ENCODE measurements at places on chromosomes 2 and 18.

GRCh38 chr2:201255408-201256033 is 4.8 kb upstream of the CASP8 start:
- DNase-seq: no peak

GRCh38 chr18:62325806-62326645 is 916 bp downstream of the TNFRSF11A start:
- DNase-seq: no peak

- no peak for DNase-seq
These were observed 14.4 kb downstream of the CFAP65 start for GRCh38 chr2:219026946-219027345.

DNA sequence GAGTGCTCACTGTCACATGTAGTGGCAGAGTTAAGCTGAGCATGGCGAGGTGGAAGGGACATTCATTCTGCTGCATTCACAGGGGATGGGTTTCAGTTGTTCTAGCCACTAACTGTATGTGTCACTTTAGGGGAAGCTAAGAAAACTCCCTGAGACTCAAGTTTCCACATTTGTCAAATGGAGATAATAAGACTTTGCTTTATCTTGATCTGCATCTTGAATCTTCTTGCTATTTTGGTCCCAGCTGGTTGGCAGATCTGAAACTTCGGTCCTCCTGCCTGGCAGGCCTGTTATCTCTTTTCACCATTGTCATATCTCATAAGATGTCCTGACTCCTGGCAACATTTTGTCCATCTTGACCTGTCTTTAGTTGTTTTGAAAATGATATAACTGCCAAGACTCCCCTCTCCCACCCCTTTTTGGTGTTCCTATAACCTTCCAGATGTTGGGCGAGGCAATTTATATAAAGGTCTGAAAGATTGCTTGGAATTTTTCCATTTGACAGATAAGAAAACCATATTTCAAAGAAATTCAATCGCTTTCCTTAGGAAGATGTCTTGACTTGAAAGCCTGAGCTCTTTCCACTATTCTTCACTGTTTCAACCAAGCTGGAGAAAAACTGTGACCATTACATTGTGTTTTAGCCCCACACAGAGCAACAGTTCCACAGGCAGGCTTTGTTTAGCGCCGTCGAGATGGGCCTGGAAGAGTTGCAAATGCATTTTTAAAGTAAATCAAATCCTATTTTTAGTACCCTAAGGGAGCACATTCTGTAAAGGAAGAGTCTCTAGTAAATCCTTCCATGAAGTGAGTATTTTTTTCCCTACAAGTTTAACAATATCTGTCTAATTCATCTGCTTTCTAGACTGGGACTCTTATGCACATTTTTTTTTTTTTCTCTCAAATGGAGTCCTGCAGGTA is 33.4 kb downstream of the MYCN start:
- DNase-seq: no peak

- DNase-seq: no peak
These were observed 390.4 kb downstream of the TSN start for GRCh38 chr2:122145856-122146255.

DNA sequence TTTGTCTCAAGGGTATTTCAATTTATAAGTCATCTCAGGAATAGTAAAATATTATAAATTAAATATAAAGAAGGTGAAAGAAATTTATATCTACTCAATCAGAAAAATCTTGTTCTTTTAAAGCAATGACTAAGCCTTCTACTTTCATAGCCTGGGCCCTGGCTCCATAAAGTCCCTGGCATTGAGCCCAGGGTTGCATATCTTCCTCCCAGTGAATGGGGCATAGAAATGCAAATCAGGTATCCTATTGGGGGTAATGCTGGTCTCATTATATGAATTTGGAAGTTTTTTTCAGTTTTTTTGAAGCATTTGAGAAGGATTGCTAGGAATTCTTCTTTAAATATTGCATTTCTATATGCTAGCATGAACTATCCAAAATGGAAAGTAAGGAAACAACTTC is 73.9 kb upstream of the MC2R start:
- no peak for DNase-seq

GRCh38 chr2:106334802-106335201 is 133.4 kb downstream of the RGPD3 start:
- no peak for DNase-seq

DNA sequence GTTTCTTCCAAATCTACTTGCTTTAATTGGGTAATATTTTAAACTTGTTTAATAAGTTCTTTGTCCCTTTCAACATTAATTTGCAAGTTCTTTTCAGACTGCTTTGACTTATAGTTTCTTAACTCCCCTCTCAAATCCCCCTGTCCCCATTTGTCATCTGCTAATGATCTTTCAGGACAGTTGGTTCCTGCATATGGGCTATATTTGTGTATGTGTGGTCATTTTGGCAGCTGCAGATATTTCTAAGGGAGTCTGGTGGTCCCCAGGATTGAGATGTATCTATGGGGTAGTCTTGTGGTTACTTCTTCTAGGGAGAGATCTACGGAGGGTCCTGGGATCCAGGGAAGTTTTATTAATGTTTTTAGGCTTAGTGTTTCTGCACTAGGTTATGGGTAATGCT is 120.6 kb upstream of the SP3 start:
- no peak for DNase-seq

DNA sequence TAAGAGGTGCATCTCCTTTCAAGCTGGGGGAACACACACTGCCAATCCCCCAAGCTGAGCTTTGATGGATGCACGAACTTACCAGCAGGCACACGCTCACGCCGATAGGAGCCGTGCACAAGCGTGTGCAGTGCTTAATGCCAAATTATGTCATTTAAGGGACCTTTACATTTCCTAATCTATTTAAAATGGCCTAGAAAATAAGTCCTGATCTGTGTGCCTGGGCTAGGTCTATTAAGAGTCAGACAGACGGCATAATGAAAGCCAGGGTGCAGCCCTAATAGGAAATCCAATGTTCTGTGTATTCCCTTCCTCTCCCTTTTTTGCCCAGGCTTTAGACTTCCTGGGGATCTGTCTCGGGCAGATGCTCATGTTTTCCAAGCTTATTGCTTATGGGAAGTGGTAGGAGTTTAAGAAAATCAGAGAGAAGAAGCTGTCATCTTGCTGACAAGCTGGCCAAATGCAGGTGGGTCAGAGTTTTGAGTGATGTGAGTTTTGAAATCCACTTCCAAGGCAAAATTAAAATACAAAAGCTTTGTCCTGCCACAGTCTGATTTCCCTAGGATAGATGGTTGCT is 142.6 kb downstream of the MYT1L start:
- no peak for DNase-seq

DNA sequence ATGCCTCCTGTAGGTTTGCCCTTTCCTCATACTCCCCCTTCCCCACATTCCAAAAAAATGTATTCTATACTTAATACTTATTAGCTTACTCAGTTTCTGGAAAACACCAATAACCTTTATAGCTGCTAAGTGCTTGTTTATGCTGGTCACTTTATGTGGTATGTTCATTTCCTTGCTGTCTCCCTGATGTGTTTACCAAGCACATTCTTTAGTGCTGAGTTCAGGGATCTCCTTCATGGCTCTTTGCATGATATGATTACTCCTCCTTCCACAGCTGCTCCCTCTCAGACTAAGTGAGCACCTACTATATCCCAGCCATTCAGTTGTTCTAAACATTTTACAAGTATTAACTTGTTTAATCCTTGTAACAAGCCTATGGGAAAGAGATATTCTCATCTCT is 698.3 kb upstream of the FANCL start:
- DNase-seq: no peak

DNA sequence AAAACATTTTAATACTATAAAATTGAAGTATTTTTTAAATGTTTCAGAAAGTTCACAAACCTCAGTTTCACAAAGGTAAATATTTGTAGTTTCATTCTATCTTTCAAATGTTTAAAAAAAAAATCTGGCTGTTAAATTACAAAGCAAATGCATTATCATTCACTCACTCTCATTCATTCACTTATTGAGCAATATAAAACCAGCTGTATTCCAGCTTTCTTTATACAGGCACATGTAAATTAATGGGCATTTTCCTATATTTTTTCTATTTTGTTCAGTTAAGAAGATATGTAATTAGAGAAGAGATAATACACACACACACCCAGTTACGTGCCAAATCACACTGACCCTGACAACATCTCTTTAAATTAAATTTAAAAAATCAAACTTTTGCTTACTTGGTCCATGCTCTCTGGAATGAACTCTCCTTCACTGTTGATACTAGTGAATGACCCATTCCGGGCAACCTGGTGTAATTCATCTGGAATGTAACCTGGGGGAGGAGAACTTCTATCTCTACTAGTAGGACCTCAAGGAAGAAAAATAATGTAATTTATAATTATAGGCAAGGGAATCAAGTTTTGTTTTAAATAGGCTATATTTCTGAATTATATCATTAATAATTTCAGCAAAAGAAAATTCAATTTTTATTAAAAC is 32.5 kb upstream of the ERCC3 start:
- DNase-seq: no peak

GRCh38 chr2:178863130-178863855 is 56.1 kb upstream of the TTN start:
- peak; percentile 43 for DNase-seq

- no peak for DNase-seq
These were observed 307.1 kb downstream of the OSR1 start for GRCh38 chr2:19051203-19051831.

GRCh38 chr2:150011161-150011730 is 423.7 kb upstream of the MMADHC start:
- DNase-seq: no peak

DNA sequence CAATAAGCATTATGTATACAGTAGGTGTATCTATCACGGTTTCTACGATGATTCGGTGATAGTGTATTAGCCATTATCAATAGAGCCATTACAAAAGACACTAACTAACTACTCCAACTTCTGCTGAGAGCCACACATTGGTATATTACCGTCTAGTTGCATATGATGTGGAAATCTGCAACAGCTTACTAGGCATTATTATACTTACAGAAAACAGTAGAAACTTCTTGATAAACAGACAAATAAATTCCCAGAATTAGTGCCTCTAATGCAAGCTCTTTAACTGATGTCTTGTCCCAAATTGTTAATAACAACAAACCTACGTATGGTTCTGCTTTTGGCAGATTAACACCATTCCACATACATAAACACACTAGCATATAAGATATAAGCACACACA is 1923.0 kb upstream of the PIK3C3 start:
- DNase-seq: no peak

Measured in inflammatory macrophage treated with lipopolysaccharide for 1 hour (primary cell).